ENCODE measurements at places on chromosomes 13 and 19.

DNA sequence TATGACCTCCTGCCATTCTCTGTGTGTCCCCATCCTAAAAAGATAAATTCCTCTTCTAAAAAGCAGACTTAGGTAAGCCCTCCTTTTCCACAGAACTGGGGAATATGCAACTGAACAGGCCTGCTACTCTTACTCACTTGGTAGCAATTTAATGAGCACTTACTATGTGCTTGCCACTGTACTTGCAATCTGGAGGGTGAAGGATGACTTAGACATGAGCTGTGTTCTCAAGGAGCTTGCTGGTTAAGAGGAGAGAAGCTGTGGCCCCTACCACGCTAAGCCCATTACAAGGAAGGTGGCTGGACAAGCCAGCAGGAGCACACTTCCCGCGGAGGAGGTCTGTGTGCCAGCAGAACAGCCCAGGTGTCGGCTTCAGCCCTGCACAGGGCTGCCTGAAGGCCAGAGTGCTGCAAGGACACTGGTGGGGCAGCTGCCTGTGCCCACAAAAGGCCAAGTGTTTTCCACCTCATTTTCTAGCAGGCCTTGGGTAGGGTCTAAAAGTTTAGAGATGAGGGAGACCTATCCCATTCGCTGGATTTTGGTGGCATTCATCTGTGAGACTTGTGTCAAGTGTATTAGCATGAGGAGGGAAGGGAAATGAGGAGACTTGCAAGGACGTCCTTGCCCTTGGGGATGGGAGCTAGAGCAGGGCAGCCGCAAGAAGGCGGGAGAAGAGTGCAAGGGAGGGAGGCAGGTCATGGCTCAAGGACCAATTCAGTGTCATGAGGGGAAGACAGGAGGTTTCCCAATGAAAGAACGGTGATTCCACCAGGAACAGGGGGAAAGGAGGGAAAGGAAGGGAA, 52.0 kb downstream of the COL4A1 start:
- DNase-seq, result no peak

GRCh38 chr19:22604571-22605274, 29.4 kb upstream of the ZNF492 start:
- DNase-seq, result no peak

GRCh38 chr13:41613471-41613870, 156.1 kb downstream of the RGCC start:
- DNase-seq, result no peak

DNA sequence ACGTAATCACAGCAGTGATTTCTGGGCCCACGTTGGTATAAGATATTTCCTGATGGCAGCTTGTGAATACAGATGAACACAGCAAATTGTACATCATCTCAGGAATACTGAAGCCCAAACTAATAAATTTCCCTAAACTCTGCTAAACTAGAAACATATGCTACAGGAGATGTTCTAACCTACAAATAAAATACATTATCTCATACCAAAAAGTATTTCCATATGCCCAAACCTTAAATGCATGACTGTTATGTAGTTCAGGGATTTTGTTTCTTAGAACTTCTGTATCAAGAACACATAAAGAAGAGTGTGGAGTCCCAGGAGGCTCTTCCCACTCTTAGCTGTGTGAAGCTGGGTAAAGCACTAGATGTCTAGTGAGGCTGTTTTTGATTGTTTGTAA, 138.4 kb downstream of the RFC3 start:
- DNase-seq, result no peak

- no peak for DNase-seq
Observed at GRCh38 chr13:21913010-21913409, 242.1 kb downstream of the FGF9 start.

DNA sequence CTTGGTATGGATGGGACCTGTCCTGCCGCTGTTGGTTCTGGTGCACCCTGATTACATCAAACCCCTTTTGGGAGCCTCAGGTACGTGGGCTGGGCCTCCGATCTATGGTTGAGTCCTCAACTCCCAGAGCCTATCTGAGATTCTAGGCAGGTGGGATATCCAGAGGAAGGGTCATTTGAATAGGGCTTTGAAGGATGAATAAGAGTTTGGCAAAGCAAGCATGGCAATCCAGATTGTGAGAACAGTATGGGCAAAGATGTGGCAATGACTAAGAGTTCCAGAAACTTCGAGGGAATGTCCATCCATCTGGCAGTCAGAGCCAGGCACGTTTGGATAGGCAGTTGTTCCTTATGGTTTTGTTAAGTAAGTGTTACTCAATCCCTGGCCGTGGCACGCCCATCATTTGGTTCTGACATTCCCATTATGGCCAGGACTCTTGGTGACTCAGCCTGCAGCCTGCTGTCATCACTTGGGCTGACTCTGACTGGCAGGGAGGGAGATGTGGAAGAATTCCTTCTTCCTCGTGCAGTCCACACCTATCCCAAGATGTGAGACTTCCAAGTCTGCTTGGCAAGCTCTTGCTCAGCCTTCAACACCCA, 21.5 kb downstream of the CYP4F22 start:
- no peak for DNase-seq

- DNase-seq, result no peak
Observed at GRCh38 chr13:105452895-105453294, 1082.6 kb downstream of the EFNB2 start.

DNA sequence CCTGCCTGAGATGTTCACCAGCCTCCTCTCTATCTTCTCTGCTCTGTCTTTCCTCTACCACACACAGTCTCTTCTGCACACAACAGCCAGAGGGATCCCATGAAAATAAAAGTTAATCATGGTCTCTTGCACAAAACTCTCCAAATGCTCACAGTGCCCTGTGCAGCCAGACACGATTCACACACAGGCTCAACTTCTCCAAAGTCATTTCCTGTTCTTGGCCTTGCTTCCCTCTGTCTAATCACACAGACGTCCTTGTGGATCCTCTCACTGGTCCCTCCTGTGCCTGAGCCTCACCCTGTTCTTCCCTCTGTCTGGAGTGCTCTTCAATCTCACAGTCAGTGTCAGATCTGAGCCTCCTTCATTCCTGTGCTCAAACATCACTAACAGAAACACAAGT, 7.8 kb downstream of the SIGLEC12 start:
- no peak for DNase-seq

DNA sequence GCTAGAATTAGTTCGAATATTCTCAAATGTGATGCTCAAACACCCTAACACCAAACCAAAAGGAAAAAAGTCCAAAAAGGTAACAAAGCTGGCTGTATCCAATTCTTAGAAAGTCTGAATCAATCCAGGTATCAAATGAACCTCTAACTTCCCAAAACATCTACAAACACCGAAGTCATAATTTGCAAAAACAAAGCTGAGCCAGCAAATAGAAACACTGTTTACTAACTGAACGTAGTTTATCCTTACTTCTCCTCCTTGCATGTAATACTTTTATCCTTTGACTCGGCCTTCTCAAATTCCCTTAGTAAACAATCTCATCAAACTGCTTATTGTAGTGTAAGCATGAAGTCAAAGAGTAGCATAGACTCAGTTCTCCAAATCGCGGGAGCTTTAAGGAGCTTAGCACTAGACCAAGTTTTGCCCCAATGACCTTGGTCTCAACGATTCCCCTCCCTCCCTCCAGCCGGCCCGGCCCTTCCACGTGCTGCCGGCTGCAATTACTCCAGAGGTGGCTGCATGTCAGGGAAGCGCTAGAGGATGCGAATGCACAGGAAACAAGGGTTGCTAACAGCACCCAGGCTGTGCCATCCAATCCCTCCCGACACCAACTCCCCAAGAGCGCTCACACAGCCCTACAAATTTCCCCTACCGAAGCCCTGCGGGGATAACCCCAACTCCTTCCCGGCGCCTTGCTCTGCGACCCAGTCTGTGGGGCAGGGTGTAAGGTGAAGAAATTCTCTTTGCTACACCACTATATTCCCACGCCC, 693 bp downstream of the XPO4 start:
- no peak for DNase-seq

DNA sequence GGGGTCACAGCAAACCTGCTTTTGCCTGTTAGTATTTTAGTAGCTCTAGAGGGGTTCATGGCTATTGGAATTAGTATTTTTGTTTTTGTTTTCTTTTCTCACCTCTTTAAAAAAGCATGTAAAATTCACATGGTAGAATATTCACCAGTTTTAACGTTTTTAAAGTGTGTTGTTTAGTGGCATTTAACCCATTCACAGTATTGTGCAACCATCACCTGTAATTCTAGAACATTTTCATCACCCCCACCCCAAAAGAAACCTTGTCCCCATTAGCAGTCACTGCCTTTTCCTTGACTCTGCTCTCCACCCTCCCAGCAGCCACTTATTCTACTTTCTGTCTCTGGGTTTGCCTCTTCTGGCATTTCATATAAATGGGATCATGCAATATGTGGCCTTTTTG, 39.8 kb downstream of the GATAD2A start:
- DNase-seq, result no peak

Measured in Panc1 (cell line).